ENCODE measurements at places on chromosomes 3 and 15.

- no peak for DNase-seq
Measured at GRCh38 chr3:128100638-128101037, 23.0 kb downstream of the RUVBL1 start.

GRCh38 chr3:108404368-108404767 lies 106.0 kb downstream of the MYH15 start:
- DNase-seq = no peak

DNA sequence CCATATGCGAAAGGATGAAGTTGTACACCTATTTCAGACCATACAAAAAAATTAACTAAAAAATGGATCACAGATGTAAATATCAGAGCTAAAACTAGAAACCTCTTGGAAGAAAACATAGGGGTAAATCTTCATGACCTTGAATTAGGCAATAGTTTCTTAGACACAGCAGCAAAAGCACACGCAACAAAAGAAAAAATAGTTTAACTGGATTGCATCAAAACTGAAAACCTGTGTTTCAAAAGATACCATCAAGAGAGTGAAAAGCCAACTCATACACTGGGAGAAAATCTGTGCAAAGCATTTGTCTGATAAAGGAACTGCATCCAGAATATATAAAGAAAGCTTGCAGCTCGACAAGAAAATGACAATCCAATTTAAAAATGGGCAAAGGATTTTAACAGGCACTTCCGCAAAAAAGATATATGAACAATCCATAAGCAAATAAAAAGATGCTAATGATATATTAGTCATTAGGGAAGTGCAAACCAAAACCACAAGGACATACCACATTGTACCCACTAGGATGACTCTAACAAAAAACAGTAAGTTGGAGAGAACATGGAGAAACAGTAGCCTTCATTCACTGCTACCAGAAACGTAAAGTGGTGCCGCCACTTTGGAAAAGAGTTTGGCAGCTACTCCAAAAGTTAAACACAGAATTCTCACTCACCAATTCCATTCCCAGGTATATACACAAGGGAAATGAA lies 263.1 kb downstream of the ADAMTS17 start:
- DNase-seq = no peak

- no peak for DNase-seq
Measured at GRCh38 chr3:107581230-107581629, 58.5 kb downstream of the BBX start.
